ENCODE measurements at places on chromosomes 11 and 22.

- DNase-seq, result no peak
Observed at GRCh38 chr11:43486141-43486540, 127.4 kb downstream of the TTC17 start.

- DNase-seq, result no peak
Observed at GRCh38 chr11:105574974-105575373, 34.9 kb upstream of the GRIA4 start.

- DNase-seq, result no peak
Observed at GRCh38 chr11:19092850-19093249, 24.1 kb upstream of the ZDHHC13 start.

DNA sequence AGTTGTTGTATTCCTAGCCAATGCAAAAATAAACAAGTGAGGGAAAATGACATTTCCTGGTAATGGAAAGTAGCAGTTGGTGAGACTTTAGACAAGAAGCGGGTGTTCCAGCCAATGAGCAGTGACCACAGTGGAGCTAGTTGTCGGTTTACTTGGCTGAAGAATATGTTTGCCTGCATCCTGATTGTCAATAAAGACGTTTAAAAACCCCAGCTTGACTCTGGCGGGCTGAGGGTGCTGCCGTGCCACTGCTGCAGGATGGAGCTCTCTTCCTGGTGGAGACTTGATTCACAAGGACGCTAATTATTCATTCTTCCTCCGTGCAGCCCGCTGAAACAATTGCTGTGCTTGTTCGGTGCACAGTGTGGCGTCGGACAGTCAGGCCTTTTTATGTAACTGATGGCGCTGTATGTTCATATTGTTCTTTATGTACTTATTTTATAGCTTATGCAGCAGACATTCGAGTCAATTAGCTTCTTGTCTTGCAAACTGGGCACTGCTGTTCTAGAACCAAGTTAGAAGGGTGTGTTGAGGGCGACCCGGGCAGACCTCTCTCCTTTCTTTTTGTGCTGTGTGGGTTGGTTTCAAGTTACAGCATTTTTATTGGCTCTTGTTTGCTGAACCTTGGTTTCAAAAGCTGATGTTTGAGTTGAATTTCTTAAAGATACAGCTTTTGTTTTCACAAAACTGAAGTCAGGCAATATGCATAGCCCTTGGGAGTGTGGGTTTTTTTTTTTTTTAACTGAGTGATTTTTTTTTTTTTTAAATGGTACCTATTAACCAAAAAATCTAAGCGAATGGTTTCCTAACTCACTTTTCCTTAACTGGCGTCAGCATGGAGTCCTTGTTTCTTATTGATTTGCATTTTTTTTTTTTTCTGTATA is 153.9 kb downstream of the TEAD1 start:
- DNase-seq, result no peak

GRCh38 chr11:43852057-43852636 is 28.5 kb upstream of the ALKBH3 start:
- DNase-seq, result peak; percentile 46

DNA sequence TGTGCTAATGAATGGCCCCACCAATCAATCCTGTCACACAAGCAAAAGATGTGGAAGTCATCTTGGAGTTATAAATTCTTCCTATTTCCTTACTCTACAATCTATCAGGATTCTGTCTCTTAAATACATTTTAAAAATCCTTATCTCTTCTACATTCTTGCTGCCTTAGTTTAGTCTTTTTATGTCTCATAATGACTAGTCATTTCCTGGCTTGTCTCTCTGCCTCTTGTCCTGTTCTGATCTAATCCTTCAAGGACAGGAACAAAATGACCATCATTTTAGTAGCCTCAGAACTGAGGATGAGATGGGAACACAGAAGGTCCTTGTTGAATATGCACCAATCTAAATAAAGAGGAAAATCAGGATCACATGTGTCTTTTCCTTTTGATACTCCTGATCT is 56.6 kb upstream of the LIN7C start:
- DNase-seq, result no peak

DNA sequence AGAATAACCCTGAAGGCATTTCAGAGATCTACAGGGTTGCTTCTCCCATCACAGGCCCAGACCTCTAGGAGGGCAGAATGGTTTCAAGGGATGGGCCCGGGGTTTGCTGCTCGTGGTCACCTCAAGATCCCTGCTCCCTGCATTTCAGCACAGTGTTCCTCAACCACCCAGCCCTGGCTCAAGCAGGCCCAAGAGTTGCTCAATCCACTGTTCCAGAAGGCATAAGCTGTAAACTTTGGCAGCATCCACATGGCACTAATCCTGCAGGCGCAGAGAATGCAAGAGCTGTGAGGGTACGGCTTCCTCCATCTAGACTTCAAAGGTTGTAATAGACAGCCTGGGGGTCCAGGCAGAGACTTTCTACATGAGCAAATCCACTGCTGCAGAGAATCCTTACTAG is 225.0 kb upstream of the UBASH3B start:
- no peak for DNase-seq

DNA sequence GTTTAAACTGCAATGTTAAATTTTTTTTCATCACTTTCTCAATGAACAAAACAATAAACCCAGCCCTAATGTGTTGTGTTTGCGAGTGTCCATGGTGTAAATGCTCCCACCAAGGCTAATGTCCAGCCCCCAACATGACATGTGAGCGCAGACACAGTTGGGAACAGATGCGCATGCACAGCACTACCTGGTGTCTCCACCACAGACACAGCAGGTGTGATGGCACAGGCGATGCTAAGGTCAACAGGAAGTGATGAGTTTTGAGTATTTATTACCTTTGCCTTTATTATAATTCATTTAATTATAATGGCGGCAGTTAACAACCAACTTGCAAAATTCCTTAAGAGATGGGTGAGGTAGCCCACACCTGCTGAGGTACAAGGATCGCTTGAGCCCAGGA is 42.9 kb downstream of the MICAL3 start:
- DNase-seq, result no peak

GRCh38 chr11:77067861-77068443 is 1.2 kb downstream of the CAPN5 start:
- DNase-seq, result no peak

DNA sequence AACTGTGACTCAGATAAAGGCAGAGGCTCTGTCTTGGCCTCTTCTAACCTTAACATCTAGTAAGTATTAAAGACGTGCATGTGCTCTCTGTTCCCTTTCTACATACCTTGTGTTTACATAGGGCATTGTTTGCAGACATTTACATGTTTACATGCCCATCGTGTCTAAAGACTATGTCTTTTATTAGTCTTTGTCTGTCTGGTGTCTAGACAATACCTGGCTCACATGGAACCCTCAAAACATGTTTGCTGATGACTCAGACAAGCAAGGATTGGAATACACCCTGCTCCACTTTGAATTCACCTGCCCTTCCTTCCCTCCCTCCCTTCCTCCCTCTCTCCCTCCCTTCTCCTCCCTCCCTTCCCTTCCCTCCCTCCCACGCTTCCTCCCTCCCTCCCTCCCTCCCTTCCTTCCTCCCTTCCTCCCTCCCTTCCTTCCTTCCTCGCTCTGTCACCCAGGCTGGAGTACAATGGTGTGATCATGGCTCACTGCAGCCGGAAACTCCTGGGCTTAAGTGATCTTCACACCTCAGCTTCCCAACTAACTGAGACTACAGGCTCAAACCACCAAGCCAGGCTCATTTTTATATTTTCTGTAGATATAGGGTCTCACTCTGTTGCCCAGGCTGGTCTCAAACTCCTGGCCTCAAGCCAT is 23.7 kb upstream of the SORL1-AS1 start:
- no peak for DNase-seq

- DNase-seq, result no peak
Observed at GRCh38 chr11:58592760-58593472, 14.1 kb downstream of the ZFP91 start.

GRCh38 chr11:76603202-76603601 is 67.3 kb downstream of the LRRC32 start:
- no peak for DNase-seq

- peak; percentile 46 for DNase-seq
Observed at GRCh38 chr22:43993072-43993760, 30.9 kb upstream of the PARVB start.

DNA sequence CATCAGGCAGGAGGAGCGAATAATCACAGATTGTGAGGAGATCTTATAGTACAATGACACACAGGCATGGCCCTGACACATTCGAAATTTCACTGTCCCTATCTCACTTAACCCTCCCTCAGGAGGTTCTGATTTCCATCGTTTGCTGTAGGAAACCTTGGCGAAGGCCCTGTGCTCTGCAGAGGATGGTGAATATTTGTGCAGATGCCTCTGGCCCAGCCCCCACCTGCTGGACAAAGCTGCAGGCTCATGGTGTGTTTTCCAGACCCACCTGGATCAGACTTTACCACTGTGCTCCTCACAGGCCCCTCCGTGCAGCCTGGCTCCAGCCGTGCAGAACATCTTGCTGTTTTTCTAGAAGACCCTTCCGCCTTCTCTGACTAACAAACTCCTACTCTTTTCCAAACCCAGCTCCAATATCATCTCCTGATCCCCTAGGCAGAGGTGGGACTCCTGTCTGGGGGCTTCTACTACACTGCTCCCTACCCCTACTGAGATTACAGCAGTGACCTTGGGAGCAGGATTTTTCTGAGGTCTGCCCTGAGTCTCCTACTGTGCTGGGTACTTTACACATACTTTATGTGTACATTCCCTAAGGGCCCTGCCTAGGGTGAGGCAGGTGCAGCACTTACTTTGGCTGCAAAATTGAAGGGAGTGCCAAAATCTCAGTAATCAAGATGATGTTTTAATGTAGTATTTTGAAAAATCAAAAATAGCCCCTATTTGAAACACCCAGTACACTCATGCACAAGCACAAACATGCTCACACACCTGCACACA is 412.7 kb downstream of the SOX6 start:
- no peak for DNase-seq

- no peak for DNase-seq
Observed at GRCh38 chr11:84103096-84103495, 816.9 kb upstream of the CCDC90B start.

GRCh38 chr11:110525883-110526282 is 96.1 kb downstream of the FDX1 start:
- no peak for DNase-seq

GRCh38 chr11:75571625-75572024 is 9.6 kb downstream of the SERPINH1 start:
- DNase-seq, result no peak

- no peak for DNase-seq
Observed at GRCh38 chr22:30824096-30824495, 129.4 kb downstream of the OSBP2 start.

DNA sequence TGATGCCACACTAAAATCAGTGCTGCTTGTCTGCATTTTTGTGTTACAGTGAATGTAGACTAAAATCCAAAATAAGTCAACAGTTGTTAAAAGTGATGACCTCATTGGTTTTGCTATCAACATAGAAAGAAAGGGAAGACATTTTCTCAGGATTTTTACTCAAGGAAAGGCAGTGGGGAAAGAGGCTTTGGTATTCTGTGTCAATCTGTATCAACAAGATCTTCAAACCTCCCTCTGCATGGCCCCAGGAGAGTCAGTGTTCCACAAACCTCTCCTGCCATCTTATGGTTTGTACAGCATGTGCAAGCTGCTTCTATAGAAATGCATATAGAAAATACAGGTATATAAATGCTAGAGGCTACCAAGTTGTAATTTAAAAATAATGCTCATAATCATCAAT is 13.8 kb upstream of the OR51M1 start:
- no peak for DNase-seq

- DNase-seq, result peak; percentile 87
Observed at GRCh38 chr22:25085930-25086901, 113.4 kb upstream of the CRYBB3 start.

DNA sequence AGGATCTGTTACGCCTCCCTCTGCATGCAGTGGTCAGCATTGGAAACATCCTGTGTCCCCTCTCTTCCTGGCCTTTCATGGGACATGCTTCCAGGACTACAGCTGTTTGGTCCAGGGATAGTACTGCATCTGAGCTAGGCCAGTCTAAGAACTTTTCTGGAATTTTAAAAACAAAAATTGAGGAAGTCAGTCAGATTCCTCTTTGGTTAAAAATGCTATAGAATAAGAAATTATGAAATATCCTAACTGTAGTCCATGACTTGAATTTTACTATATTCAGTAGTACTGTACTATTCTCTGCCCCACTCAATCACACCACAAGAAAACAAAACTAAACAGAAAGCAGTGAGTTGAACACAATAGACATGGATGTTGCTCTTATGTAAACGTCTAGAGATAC is 201.0 kb upstream of the CADM1 start:
- no peak for DNase-seq

- no peak for DNase-seq
Observed at GRCh38 chr11:124745835-124746620, 6.0 kb downstream of the VSIG2 start.

GRCh38 chr11:78606667-78607066 is 32.0 kb upstream of the NARS2 start:
- DNase-seq, result no peak

DNA sequence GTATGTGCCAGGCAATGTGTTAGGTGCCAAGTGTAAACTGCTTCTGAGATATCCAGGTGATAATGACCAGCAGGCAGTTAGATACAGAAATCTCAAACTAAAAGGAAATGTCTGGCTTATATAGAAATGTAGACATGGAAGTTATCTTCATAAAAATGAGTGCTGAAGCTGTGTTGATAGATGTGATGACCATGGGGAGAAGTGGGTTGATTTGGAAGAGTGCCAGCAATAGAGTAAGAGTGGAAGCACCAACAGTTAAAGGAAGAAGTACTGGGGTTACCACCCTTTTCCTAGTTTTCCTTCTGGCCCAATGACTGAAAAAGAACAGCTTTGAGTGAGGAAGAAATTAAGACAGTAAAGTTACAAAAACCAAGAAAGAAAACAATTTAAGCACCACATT is 68.5 kb downstream of the C2CD3 start:
- DNase-seq, result no peak

GRCh38 chr11:77748266-77748665 is 72.3 kb downstream of the RSF1 start:
- DNase-seq, result no peak

DNA sequence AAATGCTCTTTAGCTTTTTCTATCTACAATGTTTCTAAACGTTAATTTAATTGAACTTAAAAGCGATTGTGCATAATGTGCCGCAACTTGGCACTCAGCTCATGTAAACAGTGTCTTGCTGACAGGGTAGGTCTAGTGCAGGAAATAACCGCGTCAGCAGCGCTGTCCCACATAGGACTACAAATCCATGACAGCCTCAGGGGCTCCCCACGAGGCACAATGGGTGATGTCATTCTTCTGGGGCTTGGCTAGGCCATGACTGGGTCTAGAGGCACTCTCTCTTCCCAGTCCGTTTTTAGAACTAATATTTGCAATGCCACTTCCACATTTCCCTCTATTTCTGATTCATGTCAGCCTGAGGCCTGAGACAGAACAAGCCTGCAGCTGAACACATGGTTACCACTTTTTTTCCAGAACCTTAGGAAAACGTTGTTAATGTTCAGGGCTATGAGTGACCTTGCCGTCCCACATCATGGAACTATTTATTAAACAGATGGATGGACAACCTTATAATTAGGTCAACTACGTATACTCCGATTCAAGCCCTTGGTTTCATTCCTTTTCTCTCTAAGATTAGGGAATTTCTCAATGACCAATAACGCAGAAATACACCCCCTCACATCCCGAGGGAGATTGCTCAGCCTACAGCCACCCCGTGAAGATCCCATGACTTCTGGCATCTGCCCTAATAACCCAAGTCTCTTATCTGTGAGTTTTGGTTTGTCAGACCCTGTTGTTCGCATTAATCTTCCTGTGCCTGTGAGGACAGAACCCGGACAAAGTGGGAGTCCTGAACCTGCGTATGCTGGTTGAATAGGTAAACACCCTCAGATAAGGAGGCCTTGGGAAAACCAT is 19.4 kb upstream of the SNX32 start:
- DNase-seq, result no peak
